Adrenal gland (tissue), 19 donors: ENCODE measurements at places on chromosomes 11 and 22. TPM values are rescaled to one million over a fixed set of nuclear protein-coding genes. Genes with fewer than 3 reads are reported as not detected.

ZP1 gene
- total RNA-seq, result 0.60 TPM

ELFN2 gene
- total RNA-seq, result 0.34 TPM

TMEM45B gene
- 0.06 TPM for total RNA-seq

TBX10 gene
- total RNA-seq, result not detected

JAML gene
- total RNA-seq, result 2.7 TPM

ACRV1 gene
- not detected for total RNA-seq

UBQLNL gene
- total RNA-seq, result 0.69 TPM

HOATZ gene
- total RNA-seq, result not detected

KCNK4 gene
- not detected for total RNA-seq

HYOU1 gene
- total RNA-seq, result 63.2 TPM

MMP10 gene
- not detected for total RNA-seq

SLC5A12 gene
- 0.11 TPM for total RNA-seq

OR4X2 gene
- not detected for total RNA-seq

GALNT18 gene
- 7.0 TPM for total RNA-seq

PGA3 gene
- 0.22 TPM for total RNA-seq

SHANK2 gene
- 3.4 TPM for total RNA-seq

ADORA2A gene
- total RNA-seq, result 10.5 TPM

CRYBB2 gene
- total RNA-seq, result not detected

PLAAT3 gene
- total RNA-seq, result 79.7 TPM

NRIP3 gene
- 7.5 TPM for total RNA-seq

MYRF gene
- total RNA-seq, result 1.2 TPM

RHBDD3 gene
- total RNA-seq, result 103 TPM

OR52H1 gene
- not detected for total RNA-seq

OR2D2 gene
- total RNA-seq, result not detected

AASDHPPT gene
- 49.2 TPM for total RNA-seq

GAL3ST1 gene
- not detected for total RNA-seq

YPEL4 gene
- total RNA-seq, result 2.8 TPM

TCN2 gene
- total RNA-seq, result 57.0 TPM

SLCO2B1 gene
- total RNA-seq, result 156 TPM

IFITM1 gene
- total RNA-seq, result 75.6 TPM

ATL3 gene
- 110 TPM for total RNA-seq

SSTR3 gene
- total RNA-seq, result 0.54 TPM

DEFB108B gene
- not detected for total RNA-seq

WT1 gene
- not detected for total RNA-seq

FRMD8 gene
- total RNA-seq, result 36.9 TPM

KLHL35 gene
- 0.91 TPM for total RNA-seq

MUC2 gene
- total RNA-seq, result not detected

NCR3LG1 gene
- 1.2 TPM for total RNA-seq

ART1 gene
- 0.46 TPM for total RNA-seq

CD6 gene
- total RNA-seq, result 0.22 TPM

TSSK2 gene
- not detected for total RNA-seq

NXPE4 gene
- not detected for total RNA-seq

NTM gene
- total RNA-seq, result 1.7 TPM

OR52N2 gene
- not detected for total RNA-seq

OR2AT4 gene
- total RNA-seq, result not detected

ANGPTL5 gene
- 0.58 TPM for total RNA-seq

LRRC74B gene
- not detected for total RNA-seq

WNT11 gene
- 43.2 TPM for total RNA-seq

MTFP1 gene
- total RNA-seq, result 14.0 TPM

BCO2 gene
- 59.9 TPM for total RNA-seq

GGTLC2 gene
- total RNA-seq, result not detected

HEPN1 gene
- not detected for total RNA-seq
